Thoracic aorta (tissue), 2 donors: ENCODE measurements at places on chromosomes 13 and 19.

DNA sequence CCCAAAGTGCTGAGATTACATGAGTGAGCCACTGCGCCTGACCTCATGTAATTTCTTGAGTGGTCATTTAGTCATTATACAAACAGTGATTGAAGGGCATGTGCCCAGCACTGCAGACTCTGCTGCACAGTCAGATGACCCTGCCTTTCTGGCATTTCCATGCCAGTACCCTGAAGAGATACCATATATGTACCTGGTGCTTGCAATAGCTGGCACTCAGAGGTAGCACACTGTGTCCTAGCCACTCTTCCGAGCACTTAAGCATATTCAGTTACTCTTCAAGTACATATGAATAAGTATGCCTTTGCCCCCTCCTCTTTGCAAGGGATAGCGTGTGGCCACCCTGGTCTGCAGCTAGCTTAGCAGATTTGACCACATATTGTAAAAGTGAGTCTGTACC is 15.5 kb downstream of the STX10 start:
- no peak for DNase-seq

DNA sequence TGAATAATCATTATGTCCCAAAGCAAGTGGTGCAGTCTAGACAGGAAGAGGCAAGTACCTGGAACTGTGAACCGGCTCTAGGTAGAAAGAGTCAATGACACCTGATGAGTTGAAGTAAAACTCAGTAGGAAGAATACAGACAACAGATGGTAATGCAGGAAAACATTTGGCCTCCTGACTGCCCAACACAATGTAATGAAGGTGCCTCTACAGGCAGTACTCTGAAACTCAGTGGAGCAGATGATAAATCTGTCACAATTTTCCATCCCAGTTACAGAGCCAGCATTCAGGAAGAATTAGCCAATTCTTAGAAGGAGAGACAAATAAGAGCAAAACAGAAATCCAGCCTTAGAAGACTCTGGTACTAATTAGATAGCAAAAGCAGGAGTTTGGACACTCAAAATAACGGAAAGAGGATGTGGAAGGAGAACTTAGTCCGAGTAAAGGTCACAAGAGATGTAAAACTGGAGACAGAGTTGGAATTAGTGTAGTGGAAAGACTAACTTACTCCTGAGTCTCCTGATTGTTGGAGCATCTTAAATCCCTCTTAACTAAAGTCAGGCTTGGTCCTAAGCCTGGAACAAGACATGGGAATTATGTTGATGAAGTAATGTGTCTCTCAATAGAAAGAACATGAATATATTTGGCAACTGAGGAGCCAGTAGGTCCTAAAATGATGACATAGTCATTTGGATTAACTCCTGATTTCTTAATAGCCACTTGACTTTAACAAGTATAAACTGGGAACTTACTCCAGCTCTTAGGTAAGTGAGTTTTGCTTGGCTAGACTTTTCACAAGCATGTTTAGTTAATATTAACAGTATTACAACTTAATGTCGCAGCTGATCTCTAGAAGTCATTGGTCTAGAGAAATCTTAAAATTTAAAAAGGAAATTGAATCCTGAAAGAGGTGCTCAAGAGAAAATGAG is 457.3 kb upstream of the MIR17HG start:
- no peak for DNase-seq

- no peak for DNase-seq
Observed at GRCh38 chr19:15109768-15110417, 2.7 kb downstream of the SYDE1 start.

DNA sequence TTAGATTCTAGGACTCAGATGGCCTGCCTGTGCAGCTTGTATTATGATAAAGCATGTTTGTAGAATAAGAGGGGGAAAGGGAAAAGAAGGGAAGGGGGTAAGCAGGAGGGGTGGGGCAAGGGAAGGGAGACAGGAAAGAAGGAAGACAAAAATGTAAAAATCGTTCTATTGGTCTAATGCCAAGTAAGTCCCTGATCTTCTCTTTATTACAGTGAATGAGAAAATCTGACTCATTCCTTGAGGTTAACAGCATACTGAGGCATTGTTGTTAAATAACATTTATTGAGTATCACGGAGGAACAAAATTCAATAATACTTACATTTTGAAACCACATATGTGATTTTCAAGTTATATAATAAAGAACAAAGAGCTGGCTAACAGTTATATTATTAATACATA is 1534.7 kb downstream of the OLFM4 start:
- no peak for DNase-seq

- no peak for DNase-seq
Observed at GRCh38 chr13:23570099-23570920, at the start of gene TNFRSF19. Gene TNFRSF19 (plus strand): TSS chr13:23570412. CDS start chr13:23590184, 19,772 bp downstream.

GRCh38 chr19:30685426-30686000 is 313.3 kb downstream of the ZNF536 start:
- DNase-seq = no peak

GRCh38 chr13:97426695-97427094 is 7.3 kb upstream of the RAP2A start:
- no peak for DNase-seq

DNA sequence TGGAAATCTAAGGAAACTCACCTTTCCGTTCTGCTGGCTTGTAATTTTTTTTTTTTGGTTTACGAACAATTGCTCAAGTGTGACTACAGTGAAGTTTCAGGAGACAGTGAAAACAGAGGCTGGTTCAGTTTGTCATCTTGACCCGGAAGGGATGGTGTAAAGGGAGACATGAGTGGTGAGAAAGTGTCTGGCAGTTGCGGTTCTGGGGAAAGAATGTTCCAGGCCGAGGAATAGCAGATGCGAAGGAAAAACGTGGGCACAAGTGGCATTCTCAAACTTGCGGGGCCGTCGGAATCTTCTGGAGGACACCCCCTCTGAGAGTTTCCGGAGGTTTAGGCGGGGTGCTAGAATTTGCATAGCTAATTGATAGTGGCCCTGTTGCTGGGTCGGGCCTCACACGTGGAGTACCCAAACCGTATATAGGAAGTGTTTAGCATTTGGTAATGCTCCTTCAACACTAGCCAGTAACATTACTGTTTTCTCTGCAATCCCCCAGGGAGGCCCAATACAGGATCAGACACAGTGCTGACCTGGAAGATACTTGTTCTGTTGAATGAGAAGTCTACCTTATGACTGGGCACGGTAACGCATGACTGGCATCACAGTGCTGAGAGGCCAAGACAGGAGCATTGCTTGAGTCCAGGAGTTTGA is 2.8 kb upstream of the TNFSF9 start:
- no peak for DNase-seq

DNA sequence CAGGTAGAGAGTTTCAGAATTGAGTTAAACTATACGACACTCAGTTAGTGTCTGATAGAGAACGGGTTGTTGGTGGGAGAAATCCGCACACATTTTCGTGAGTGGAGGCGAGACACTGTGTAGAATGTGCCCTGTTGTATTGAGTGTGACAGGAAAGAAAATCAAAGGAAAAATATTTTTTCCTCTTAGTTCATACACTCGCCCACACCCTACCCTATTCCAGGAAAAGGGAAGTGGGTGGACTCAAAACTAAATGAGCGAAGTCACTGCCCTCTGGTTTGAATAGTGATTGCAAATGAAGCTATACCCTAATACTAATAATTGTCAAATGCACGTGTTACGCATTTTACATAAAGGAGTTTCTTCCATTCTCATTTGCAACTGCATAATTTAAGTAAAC is 2.0 kb downstream of the ZNF347 start:
- DNase-seq = no peak

- DNase-seq = no peak
Observed at GRCh38 chr13:57418067-57418677, 213.4 kb upstream of the PCDH17 start.

- no peak for DNase-seq
Observed at GRCh38 chr19:10344780-10345179, 5.4 kb upstream of the ICAM3 start.

DNA sequence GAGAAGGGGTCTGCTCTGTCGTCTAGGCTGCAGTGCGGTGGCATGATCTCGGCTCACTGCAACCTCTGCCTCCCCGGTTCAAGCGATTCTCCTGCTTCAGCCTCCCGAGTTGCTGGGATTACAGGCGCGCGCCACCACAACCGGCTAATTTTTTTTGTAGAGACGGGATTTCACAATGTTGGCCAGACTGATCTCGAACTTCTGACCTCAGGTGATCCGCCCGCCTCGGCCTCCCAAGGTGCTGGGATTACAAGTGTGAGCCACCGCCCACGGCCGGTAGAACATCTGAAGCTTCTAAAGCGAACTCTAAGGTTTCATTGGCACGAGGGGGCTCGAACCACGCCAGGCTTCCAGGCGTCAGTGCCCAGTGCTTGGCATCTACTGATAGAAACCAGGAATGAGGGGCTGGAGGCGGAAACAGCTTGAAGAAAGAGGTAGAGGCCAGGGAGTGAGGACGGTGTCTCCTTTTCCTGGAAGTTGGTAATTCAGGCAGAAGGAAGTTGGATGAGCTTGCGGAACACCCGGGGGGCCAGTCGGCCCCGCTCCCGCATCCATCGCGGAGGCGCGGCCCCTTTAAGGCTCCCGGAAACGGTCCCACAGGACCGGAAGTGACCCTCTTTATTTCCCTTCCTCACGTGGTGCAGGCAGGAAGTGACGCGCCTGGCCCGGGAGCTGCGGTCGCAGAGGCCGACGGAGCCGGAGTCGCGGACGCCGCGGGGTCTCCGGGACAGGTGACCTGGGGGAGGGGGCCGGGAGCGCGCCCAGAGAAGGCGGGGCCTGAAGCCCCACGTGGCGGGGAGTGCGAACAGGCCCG is at the start of gene CCDC9:
TSS of gene CCDC9 (plus strand) at position 647 of the 814 bp plus-strand sequence. CDS start 1,876 bp downstream, outside the sequence.
- DNase-seq = peak; percentile 84

DNA sequence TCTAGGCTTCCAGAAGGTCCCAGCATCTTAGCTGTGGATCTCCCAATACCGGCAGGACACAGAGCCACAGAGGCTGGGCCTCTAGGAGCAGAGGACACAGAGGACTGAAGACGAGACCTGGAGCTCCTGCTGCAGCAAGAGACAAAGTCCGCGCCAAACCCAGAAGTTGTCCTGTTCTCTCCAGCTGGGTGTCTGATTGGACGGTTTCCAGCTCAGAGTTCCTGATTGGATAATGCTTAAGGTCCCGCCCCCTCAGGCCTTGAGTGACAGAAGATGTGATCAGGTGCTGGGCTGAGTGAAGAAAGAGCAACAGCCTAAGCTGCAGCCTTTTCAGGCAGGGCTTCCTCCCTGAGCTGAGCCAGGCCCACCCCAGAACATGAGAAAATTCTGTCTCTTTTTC is 59.9 kb upstream of the ZNF85 start:
- DNase-seq = no peak

- no peak for DNase-seq
Observed at GRCh38 chr19:1407528-1408299, at the start of gene DAZAP1. Gene DAZAP1 (plus strand): TSS chr19:1407586. CDS start chr19:1407774, 188 bp downstream.

- DNase-seq = no peak
Observed at GRCh38 chr19:57747472-57747807, 825 bp downstream of the ZNF776 start.
